Naive B cell (primary cell): ENCODE measurements at places on chromosomes 5 and 9.
A peak's percentile ranks its signal among the peaks of the same experiment; 100 is the strongest.

GRCh38 chr5:36701085-36701698 is 94.8 kb downstream of the SLC1A3 start:
- DNase-seq: peak; percentile 77

DNA sequence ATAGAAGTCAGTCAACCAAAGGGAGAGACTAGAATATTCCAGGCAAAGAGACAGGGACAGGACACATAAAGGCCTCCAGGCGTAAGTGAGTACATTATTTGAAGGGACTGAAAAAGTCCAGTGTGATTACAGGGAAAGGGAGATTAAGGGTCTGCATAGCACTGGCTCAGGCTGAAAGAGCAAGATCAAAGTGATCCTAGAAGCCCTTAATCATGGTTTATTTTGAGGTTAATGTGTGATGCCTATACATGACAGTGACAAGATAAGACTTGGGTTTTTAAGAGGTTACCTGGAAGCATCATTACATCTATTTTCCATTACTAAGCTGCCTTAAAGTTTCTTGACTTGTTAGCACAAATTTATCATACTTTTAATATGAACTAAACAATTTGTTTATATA is 25.8 kb downstream of the LMBRD2 start:
- DNase-seq: no peak

DNA sequence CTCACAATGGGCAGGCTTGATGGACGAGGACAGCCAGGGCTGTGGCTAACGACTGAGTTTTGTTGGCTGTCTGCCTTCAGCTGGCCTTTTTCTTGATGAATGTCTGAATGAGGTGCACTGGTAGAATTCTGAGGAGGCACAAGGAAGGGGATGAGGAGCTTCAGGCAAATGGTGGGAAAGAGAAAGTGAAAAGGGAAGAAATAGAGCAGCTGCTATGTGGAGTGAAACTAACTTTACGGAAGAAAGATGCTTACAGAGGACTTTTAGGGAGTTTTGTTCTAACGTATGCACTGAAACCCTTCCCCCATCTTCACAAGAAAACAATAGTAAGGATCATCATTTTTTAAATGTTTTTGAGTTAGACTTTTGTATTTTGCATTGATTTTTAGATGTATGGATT is 45.3 kb downstream of the OR2K2 start:
- no peak for DNase-seq

GRCh38 chr5:135337064-135337463 is 62.0 kb downstream of the MACROH2A1 start:
- DNase-seq: no peak

DNA sequence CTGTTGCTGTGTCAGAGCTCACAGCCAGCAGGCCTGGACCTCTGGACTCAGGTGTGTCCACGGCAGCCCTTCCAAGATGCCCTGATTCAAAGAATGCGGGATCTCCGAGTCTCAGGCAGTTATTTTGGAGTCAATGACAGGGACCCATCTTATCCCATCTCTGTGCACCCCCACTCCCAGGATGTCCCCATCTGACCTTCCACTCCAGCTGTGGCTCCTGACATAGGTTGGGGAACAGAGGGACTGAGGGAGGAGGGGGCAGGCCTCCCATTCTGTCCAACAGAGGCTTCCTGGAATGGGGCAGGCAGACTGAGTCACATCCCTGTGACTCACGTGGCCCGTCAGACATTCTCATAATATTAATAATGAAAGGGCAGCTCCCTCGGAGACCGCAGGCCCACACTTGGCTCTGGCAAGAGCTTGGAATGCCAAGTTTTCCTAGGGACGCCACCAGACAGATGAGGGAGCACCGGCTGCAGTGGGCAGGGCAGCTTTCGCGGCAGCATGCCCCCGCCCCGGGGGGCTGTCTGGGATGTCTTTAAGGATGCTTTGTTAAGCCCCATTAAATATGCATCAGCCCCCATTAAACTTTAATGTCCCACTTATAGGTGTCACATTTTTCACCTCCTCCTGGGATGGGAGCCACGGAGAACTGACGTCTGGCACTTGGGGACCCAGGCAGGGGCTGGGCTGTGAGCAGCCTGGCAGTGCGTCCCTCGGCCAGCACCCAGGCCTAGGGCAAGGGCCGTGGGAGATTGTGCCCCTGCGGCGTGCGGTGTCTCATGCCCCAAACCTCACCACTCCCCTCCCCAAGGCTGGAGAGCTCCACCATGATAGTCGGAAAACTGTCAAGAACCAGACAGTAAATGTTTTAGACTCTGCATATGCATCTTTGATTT is 23.6 kb upstream of the FIBCD1 start:
- DNase-seq: no peak
